ENCODE measurements at places on chromosomes 11 and 22. TPM values are rescaled to one million over a fixed set of nuclear protein-coding genes. Genes with fewer than 3 reads are reported as not detected.

The SAA2 gene
- total RNA-seq, result not detected

The NPAS4 gene
- total RNA-seq, result not detected

The KRTAP5-8 gene
- not detected for total RNA-seq

The LZTR1 gene
- 27.6 TPM for total RNA-seq

The BDNF gene
- total RNA-seq, result 0.64 TPM

The TRPM5 gene
- total RNA-seq, result not detected

The ANKRD42 gene
- 12.7 TPM for total RNA-seq

The TMEM121B gene
- total RNA-seq, result 0.25 TPM

The LYVE1 gene
- 4.1 TPM for total RNA-seq

The OR52E5 gene
- total RNA-seq, result not detected

The CARD18 gene
- total RNA-seq, result not detected

The IFITM10 gene
- total RNA-seq, result 1.6 TPM

The CHRM1 gene
- total RNA-seq, result not detected

The NCR3LG1 gene
- 3.5 TPM for total RNA-seq

The P2RX6 gene
- 0.94 TPM for total RNA-seq

The SCARF2 gene
- total RNA-seq, result 66.8 TPM

The IFITM5 gene
- total RNA-seq, result not detected

The OR6A2 gene
- not detected for total RNA-seq

The MAPK8IP2 gene
- total RNA-seq, result 0.50 TPM

The C22orf42 gene
- total RNA-seq, result not detected

The RSF1 gene
- total RNA-seq, result 35.9 TPM

The TPBGL gene
- 1.8 TPM for total RNA-seq

The CASP4 gene
- 108 TPM for total RNA-seq

The APOL3 gene
- total RNA-seq, result 22.9 TPM

The C11orf87 gene
- not detected for total RNA-seq
